Activated CD4-positive, CD25-positive, alpha-beta regulatory T cell (primary cell): ENCODE measurements at places on chromosomes 5 and 9.

DNA sequence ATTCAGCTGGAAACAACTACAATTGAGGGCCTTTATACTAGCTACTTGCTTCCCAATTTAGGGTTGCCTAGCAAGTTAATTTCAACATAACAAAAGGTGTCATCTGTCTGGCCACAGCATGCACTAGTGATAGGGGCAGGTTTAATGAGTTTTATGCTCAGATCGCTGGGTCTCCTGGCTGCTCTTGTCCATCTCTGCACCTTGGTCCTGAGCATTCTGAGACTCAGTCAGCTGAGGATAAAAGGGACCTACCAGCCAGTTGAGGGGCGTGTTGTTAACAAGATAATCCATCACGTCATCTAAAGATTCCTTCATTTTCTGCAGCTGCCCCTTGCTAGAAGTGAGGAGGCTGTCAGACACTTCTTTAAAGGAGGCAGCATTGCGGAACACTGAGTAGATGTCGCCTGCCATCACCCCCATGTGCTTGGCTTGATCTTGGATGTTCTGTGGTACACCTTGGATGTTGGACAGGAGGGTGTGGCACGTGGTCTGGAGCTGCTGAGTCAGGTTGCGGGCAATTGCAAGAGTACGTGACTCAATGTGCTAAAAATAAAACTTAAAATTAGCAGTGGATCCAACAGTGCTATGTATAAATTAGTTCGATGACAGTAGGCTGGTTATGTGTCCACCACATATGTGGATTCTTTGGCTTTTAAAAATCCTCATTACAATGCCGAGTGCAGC lies 11.0 kb downstream of the PLIN2 start:
- no peak for DNase-seq

GRCh38 chr5:116495786-116496357 lies 78.8 kb downstream of the SEMA6A start:
- no peak for DNase-seq

- DNase-seq: no peak
Observed at GRCh38 chr5:143596824-143597223, 193.3 kb upstream of the NR3C1 start.

DNA sequence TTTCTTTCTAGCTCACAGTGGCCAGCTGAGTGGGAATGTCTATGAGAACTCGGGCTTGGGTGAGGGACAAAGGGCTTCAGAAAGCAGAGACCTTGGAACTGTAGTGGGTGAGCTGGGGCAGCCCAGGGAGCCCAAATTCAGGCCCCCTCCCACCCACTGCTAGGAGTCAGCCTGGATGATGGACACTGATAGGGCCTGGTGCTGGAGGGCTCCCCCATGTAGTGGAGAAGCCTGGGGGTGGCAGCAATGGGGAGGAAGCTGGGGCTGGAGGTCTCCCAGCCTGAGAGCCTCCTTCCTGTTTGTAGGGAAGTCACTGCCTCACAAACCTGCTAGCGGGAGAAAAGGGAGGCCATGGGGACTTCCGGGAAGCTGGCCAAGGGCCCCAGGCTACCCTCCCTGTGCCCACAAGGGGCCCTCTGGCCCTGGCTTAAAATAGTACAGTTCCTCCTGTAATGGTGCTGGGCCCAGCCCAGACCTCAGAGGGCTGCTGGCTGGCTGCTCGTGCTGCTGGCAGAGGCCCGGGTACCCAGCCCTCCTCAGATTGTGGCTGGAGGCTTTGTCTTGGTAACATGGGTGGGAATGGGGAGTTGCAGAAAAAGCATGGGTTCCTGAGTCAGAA lies 6.3 kb upstream of the NR5A1 start:
- DNase-seq: no peak

GRCh38 chr9:98249771-98250170 lies 5.7 kb downstream of the TBC1D2 start:
- no peak for DNase-seq

DNA sequence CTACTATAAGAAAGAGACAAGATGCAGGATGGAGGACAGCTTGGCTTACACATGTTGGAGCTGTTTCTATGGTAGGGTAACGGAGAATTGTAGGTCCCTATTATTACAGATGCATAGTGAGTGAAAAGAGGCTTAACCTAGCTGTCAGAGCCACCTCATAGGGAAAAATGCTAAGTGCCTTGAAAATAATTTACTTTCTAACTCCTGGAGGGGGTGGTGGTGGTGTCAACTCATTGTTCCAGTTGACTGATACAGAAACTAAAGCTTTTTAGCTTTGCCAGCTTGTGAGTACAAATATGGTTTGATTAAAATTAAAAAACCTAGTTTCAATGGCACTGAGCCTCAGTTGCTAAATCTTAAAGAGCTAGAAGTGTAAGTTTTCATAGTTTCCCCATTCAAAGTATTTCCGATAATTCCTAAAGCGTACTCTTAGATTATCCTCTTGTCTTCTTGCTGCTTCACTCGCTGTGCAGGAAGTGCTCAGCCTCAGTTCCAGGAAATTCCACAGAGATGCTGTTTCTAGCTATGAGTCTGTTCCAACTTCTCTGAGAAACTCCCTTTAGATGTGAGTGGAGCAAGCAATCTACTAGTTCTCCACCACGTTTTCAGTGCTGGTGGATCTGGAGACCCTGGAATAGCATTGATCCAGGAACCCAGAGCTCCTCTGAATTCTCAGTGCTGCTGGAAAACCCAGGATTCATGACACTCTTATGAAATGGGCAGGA lies 265.2 kb downstream of the DMAC1 start:
- DNase-seq: no peak

DNA sequence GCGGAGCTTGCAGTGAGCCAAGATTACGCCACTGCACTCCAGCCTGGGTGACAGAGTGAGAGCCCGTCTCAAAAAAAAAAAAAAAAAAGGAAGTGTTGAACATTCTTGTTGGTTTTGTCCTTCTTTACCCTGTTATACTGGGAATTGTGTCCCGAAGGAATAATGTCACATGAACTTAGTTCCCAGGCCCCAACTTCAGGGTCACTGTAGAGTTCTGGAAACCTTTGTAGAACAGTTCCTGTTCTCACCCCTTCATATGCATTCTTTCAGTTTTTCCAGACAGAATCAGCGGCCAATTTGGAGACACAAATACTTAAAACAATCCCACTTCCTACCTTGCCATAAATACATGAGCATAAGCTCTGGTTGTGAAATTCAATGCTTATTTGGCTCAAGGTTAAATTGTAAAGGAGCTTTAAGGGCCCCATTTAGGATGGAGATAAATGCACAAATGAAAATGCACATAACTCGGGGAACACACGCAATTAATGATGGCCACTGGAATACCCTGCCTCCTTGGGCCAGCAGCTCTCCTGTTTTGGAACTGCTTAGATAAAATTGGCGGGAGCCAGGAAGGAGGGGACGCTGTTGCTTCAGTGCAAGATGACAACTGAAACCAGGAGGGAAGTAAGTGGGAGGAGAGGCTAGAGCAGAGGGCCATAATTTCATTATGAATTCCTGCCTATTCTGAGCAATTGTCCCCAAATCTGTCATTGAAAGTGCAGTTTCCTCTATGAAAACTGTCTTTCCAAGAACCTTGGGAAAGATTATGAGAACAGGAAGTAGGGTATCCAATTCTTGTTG lies 153.7 kb downstream of the FGF1 start:
- DNase-seq: no peak

DNA sequence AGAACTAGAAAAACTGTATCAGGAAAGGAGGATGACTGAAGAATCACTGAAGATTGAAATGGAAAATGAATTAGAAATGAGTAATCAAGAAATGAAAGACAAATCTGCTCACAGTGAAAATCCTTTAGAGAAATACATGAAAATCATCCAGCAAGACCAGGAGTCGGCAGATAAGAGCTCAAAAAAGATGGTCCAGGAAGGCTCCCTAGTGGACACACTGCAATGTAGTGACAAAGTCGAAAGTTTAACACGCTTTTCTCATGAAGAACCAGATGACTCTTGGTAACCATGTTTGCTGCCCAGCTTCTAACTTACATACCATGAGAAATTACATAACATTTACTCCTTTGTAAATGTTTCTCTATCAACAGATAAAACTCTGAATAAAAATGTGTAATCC lies 37.1 kb downstream of the CPLANE1 start:
- no peak for DNase-seq

- no peak for DNase-seq
Observed at GRCh38 chr5:128579639-128580038, 41.6 kb upstream of the FBN2 start.

DNA sequence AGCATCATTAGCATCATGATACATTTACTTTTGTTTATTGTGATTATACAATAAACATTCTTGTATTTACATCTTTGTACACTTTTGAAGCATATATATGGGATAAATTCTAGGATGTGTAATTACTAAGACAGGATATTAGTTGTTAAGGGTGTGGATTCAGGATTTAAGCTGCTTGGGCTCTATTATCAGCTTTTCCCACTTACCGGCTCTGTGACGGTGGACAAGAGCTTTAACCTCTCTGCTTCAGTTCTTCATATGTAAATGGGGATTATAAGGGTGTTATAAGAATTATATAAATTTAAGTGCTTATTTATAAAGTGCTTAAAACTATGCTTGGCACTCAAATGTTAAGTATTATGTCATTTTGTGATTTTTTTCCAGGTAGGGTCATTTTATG lies 131.1 kb downstream of the FER start:
- no peak for DNase-seq

- no peak for DNase-seq
Observed at GRCh38 chr9:99365233-99365980, 143.3 kb downstream of the SEC61B start.

- no peak for DNase-seq
Observed at GRCh38 chr5:176836811-176837706, 26.7 kb downstream of the UNC5A start.

- no peak for DNase-seq
Observed at GRCh38 chr9:20382460-20383071, 239.7 kb downstream of the MLLT3 start.

DNA sequence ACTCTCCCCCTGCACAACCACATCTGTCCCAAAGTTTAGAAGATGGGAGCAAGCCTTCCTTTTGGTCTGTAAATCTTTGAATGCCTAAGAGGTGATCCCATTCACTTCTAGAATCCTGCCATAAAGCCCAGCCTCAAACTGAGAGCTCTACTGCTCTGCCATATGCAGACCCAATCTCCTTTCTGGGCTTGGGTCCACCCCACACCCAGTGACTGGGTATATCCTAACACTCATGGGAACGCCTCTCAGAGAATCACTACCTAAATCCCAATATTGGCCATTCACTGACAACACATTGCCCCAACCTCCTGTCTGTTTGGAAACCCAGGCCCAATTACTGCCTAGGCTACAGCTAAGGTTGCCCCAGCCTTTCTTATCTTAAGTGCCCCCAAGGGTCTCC lies 90.7 kb downstream of the MAMDC2 start:
- DNase-seq: no peak

DNA sequence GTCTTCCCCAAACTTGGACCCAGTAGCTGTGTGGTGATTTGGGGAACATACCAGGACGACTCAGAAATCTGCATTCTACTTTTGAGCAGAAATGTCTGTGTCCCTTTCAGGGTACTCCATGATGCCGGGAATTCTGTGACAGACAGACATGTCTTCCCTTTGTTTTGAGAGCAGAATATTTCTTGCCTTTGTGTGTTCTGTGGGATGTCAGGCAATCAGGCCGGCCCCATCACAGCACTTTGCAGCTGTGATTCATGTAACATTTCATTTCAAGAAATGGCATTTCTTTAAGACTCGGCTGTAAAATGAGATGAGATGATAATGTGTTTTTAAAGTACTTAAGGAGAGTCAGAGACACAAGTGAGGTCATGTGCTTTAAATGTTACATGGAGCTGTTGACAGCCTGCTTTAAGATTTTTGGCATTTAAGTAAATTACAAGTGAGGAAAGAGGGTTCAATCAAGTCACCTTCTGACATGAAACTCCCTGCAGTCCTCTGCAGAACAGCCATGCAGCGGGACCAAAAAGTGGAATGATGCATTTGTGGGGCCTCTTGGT lies 98.7 kb downstream of the SLC28A3 start:
- DNase-seq: no peak

DNA sequence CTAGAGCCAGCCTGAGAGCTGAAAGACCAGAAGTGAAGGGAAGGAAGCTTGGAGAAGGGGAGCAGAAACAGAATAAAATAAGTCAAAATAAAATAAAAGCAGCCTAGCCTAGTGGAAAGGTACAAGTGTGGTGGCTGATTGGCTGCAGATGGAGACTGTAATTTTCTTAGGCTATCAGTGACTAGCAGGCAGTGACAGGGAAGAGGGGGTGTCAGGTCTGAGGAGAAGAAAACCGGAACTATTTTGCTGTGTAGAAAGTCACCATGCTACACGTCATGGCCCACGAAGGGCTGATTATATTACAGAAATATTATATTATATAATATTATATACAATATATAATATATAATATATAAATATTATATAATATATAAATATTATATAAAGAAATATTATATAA lies 98.1 kb upstream of the TAF11L2 start:
- no peak for DNase-seq

GRCh38 chr5:40499518-40500273 lies 180.0 kb upstream of the PTGER4 start:
- DNase-seq: no peak

- DNase-seq: no peak
Observed at GRCh38 chr5:134103998-134104654, 10.4 kb upstream of the TCF7 start.

DNA sequence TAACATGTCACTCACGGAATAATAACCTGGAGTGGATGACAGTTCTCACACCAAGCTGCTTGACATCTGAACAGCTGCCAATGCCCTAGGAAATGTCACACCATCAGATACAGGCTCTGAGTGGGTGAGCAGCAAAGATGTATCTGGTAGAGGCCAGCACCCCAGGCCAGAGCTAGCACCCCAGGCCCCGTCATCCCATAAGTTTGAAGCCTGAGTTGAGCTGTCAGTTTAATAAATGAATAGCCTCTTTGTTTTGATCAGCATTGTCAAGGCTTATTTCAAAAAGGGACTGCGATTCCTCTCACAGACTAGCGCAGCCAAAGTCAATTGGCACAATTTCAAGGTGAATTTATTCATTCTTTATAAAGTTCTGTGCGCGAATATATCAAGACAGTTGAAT lies 1327.1 kb downstream of the MAT2B start:
- DNase-seq: no peak

- DNase-seq: no peak
Observed at GRCh38 chr5:157479612-157480510, 19.8 kb downstream of the NIPAL4 start.

- DNase-seq: no peak
Observed at GRCh38 chr5:151153300-151153699, 4.3 kb downstream of the ANXA6 start.

- no peak for DNase-seq
Observed at GRCh38 chr9:121587863-121588262, 63.6 kb upstream of the DAB2IP start.

- DNase-seq: no peak
Observed at GRCh38 chr5:94901191-94901979, 282.9 kb downstream of the SLF1 start.

DNA sequence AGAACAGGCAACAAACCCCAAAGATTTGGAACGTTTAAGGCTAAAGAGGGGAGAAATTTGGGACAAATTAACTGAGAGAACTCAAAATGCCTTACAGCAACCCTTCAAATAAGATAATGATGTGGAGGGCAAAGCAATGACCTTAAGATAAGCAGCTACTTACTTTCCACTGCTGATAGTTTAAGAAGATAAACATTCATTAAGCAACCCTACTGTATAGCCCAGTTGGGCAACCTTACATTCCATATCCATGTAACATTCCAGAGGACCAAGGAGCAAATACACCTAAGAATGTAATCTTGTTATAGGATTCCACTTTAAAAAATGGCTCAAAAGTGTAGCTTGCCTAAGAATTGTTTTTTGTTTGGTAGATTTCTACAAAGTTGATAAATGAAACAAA lies 14.8 kb downstream of the ETF1 start:
- no peak for DNase-seq

- DNase-seq: no peak
Observed at GRCh38 chr5:28275931-28276330, 1237.5 kb upstream of the CDH9 start.

- no peak for DNase-seq
Observed at GRCh38 chr5:107291866-107292265, 378.9 kb downstream of the EFNA5 start.
